ENCODE measurements at places on chromosomes 4 and X.

DNA sequence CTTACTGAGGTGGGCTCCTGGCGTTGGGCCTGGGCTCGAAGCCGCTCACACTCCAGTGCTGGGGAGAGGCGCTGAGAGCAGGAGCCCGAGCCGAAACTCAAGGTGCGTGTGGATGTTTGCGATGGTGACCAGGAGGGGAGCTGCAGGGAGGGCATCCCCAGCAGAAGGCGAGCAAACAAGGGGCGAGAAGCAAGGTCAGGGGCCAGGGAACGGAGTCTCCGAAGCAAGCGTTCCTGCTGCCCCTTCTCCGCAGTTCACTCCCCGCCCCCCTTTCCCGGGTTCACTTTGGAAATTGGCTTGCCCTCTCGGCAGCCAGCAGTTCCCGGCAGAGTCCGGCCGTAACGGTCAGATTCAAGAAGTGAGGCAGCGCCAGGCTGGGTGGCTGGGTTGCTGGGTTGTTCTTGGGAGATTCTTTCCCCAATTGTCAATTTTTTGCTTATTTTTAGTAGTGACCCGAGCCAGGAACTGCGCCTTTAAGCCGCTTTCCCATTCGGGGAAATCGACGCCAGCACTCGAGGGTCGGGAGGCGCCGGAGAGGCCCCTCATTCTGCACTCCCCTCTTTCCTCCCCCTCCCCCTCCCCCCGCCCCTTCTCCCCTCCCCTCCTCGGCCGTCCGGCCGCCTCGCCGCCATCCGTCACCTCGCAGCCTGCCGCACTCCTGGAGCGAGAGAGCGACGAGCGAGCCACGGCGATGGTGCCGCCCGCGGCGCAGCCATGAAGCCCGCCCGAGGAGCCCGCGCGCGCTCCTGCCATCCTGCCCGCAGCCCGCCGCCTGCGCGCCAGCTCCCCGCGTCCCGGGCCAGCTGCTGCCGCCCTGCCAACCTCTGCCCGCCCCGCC is at the start of gene FRMPD3:
TSS of gene FRMPD3 (plus strand) at position 655 of the 838 bp plus-strand sequence. CDS start 76,937 bp downstream, outside the sequence.
- no peak for DNase-seq

DNA sequence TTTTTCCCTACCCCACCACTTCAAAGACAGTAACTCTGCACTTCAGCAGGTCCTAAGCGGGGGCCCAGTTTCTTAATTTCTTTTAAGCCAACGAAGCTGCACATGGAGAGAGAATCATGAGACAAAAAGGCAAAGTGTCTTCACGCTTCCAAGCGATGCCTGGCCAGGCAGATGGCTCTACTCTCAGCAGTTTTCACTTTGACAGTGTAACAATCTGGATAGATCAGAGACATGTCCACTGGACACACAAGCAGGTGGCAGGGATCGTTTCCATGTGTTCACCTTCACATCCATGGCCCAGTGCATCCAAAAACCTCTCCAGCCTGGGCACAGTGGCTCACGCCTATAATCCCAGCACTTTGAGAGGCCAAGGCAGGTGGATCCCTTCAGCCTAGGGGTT is 27.8 kb downstream of the PPP2R2C start:
- DNase-seq = no peak

DNA sequence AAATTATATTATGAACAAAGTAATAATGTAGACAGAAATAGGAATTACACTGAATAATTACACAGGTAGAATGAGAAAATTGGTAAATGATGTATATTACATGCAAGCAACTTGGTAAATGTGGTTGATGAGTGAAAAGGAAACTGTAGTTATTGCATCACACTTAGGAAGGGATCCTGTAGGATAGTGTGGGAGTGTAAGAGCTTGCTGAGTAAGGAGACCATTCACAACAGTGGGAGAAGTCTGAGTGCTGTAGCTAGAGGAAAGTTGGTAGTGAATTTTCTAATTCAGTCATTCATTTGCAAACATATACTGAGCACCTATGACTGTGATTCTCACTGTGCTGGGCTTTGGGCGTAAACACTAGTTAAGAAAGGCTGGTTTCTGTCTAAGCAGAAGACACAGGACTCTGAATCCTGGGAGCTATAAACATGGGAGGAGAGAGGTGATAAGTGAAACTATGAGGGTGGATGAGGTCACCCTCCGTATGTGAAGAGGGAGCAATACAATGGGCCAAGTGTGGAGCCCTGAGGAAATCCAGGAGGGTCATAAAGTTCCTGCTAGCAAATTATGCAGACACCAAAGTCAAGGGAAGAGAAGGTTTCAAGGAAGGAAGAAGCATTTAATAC is 14.2 kb upstream of the CPE start:
- DNase-seq = no peak

DNA sequence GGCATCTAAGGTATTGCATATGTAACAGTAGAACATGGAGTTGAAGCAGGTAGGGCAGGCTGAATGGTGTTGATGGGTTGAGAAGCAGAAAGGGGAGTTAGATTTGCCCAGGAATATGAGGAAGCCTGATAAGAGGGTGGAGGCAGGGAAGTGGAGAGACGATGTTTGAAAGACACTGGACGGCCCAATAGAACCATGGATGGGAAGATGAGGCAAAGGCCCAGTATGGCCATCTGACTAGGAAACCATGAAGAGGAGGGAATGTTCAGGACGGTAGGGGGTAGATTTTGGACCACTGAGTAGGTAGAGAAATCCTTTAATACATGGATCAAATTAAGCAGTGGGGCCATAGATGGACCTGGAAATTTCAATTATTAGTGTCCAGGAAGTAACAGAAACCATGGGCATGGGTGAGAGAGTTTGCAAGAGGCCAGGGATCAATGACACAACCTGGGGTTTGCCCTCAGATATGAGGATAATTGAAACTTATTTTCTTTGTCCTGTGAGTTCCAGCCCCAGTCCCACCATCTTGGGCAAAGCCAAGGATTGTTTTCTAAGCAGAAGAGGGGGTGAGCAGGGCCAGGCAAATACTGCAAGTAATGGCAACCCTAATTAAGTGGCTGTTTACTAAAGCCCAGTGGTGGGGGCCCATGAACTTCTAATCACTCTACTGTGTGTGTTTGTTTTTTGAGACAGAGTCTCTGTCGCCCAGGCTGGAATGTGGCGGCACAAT is 2.5 kb upstream of the USP11 start:
- DNase-seq = no peak

DNA sequence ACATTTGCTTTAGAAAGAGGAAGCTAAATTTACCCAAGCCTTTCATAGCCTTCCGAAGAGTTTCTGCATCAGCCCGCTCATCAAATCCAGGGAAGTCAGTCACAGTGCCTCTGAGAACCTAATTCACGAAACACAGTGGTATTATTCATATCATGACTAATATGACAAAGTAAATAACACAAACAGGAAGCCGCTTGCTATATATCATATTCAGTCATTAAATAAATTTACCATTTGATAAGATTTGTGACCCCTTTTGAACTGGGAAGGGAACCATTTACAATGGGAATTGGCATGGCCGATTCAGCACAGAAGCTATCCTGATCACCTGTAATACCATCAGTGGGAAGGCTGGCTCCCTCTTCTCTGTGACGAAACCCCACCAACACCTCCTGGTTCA is 10.5 kb downstream of the ANXA5 start:
- DNase-seq = no peak

GRCh38 chrX:9475984-9476383 is 11.1 kb downstream of the TBL1X start:
- DNase-seq = no peak

GRCh38 chr4:25900310-25900709 is 13.7 kb upstream of the SMIM20 start:
- no peak for DNase-seq

GRCh38 chr4:76658231-76659102 is 223.4 kb downstream of the SHROOM3 start:
- peak; percentile 79 for DNase-seq
